ENCODE measurements at places on chromosomes 12 and 14. TPM values are rescaled to one million over a fixed set of nuclear protein-coding genes. Genes with fewer than 3 reads are reported as not detected.

ITGB7 gene
- total RNA-seq = not detected

DNA sequence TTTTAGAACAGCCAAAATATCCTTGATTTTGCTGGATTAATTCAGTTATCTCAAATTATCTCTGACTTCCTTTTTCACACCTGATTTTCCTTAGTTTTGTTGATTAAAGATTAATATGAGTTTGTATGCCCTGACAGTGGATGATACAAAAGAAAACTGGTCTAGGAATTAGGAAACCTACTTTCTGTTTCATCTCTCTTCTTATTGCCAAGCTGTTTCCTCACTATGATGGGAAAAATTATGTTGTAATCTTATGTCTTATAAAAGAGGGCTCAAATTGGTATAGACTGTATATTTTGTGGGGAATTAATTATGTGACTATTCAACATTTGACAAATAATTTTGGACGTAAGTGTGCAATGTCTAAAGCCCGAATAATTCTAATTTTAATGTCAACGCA, 271.6 kb downstream of the FBXL14 start:
- DNase-seq = no peak
- H3K36me3 ChIP-seq = no peaks in the 10 kb centered on the region
- H3K4me3 ChIP-seq = no peak overlapping the region
- no peak overlapping the region for H3K27ac ChIP-seq
- no peaks in the 10 kb centered on the region for H3K27me3 ChIP-seq

NFKBIA gene
- 252 TPM for total RNA-seq

- H3K27ac ChIP-seq = no peak overlapping the region
- DNase-seq = no peak
- H3K4me1 ChIP-seq = no peaks in the 10 kb centered on the region
- no peak overlapping the region for H3K4me3 ChIP-seq
These were observed 1.7 kb upstream of the LIN7A start for GRCh38 chr12:80939231-80939950.

- no peaks in the 10 kb centered on the region for H3K27me3 ChIP-seq
- DNase-seq = no peak
- H3K4me1 ChIP-seq = no peaks in the 10 kb centered on the region
- no peak overlapping the region for H3K27ac ChIP-seq
These were observed 313.7 kb upstream of the SYT1 start for GRCh38 chr12:78550831-78551230.

DNA sequence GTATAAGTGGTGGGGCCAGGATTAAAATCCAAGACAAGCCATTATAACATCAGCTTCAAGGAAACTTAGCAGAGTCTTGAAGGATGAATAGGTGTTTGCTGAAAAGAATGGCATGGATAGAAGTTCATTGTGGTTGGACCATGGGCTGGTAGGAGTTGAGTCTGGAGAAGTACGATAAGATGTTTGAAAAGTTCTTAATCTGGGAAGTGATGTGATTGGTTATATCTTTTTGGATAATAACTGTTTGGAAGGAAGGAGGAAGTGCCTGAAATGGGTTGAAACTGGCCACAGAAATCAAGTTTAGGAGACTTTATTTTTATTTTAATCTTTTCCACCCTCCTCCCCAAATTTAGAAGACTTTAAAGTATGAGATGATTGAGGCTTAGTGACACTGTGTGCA, 4.9 kb downstream of the DENR start:
- peaks cover 11% of the 10 kb centered on the region for H3K4me1 ChIP-seq
- no peak for DNase-seq
- H3K27me3 ChIP-seq = no peaks in the 10 kb centered on the region
- no peak overlapping the region for H3K4me3 ChIP-seq
- H3K27ac ChIP-seq = no peak overlapping the region
- no peaks in the 10 kb centered on the region for H3K36me3 ChIP-seq

TMEM233 gene
- total RNA-seq = not detected

TRHDE gene
- 5.0 TPM for total RNA-seq

PTPRQ gene
- 0.08 TPM for total RNA-seq

MUCL1 gene
- total RNA-seq = not detected

- DNase-seq = no peak
- H3K36me3 ChIP-seq = no peaks in the 10 kb centered on the region
- peaks cover 96% of the 10 kb centered on the region for H3K27me3 ChIP-seq
These were observed 1.4 kb downstream of the FZD10 start for GRCh38 chr12:130163461-130164215.

DNA sequence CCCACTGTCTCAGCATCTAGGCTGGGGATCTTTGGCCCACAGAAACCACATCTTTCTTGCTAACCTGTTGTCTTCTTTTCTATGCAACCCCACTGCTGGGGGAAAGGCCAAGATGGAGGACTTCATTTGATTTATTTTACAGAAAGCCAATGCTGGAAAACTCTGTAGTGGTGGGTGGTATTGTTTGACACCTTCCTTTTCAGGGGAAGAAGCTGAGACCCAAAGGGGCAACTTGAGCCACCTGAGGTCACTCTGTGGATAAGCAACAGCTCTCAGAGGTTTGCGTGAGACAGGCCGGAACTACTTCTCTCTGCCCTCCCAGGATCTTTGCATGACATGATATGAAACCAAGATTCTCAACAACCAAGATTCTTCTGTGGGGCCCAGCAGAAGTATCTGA, 645.2 kb downstream of the VRK1 start:
- DNase-seq = no peak
- H3K27ac ChIP-seq = no peak overlapping the region
- H3K4me3 ChIP-seq = no peak overlapping the region
- no peaks in the 10 kb centered on the region for H3K4me1 ChIP-seq

- H3K36me3 ChIP-seq = no peaks in the 10 kb centered on the region
- H3K27ac ChIP-seq = no peak overlapping the region
- DNase-seq = peak; percentile 79
- H3K27me3 ChIP-seq = no peaks in the 10 kb centered on the region
- no peaks in the 10 kb centered on the region for H3K4me1 ChIP-seq
These were observed 111.4 kb downstream of the EGLN3 start for GRCh38 chr14:33839193-33840076.

GPR84 gene
- not detected for total RNA-seq

- H3K27ac ChIP-seq = no peak overlapping the region
- no peak overlapping the region for H3K4me3 ChIP-seq
- no peak for DNase-seq
These were observed 69.0 kb downstream of the HSPB8 start for GRCh38 chr12:119247720-119248043.

DNA sequence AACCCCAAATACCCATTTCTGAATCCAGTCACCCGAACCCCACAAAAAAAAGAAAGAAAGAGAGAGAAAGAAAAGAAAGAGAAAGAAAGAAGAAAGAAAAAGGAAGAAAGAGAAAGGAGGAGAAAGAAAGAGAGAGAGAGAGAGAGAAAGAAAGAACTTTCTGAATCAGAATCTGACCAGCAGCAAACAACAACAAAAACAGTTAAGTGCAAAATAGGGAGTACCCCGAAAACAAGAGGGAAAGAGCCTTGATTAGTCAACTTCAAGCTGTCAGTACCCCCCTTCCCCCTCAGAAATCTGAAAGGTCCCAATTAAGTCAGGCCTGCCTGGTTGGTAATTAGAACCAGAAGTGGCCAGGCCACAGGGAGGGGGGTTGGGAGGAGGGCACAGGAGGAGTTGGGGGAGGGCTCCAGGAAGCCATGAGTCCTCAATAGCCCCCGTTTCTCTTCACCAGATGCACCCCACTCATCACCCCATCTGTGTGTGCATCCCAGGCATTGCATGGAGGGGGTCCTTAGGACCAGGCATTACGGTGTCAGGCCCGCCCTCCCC, 9.8 kb downstream of the RARG start:
- H3K4me1 ChIP-seq = peaks cover 56% of the 10 kb centered on the region
- H3K27me3 ChIP-seq = no peaks in the 10 kb centered on the region
- peak overlapping the region; percentile 35 for H3K4me3 ChIP-seq
- H3K27ac ChIP-seq = peak overlapping the region; percentile 100
- DNase-seq = no peak

All from hepatocyte (in vitro differentiated cells).